ENCODE measurements at places on chromosomes 7 and 10.

DNA sequence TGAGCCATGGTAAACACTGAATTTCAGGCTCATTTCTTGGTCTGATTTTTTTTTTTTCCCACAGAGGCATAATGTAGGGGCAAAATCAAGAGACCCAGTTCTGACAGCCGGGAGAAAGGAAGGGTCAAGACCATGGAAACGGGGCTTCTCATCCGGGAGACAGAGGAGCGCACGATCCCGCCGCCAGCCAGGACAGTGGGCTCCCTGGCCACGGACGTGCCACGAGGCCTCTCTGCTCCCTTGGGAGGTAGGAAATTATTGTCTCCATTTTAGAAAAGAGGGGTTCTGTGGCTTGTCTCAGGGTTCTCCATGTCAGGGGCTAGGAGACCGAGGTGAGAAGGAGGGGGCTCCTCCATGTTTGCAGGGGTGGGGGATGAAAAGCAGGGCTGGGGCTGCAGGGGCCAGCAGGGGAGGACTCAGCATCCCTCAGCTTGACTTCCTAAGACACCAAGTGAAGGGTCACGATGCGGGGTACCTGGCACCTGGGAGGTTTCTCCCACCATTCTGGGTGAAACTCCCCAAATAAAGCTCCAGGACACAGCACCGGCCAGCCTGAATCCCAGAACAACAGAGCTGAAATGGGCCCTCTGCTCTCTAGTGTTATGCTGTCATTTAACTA, 37.6 kb downstream of the PPIF start:
- no peak for DNase-seq

- no peak for DNase-seq
Observed at GRCh38 chr10:109159351-109159750, 764.0 kb downstream of the XPNPEP1 start.

DNA sequence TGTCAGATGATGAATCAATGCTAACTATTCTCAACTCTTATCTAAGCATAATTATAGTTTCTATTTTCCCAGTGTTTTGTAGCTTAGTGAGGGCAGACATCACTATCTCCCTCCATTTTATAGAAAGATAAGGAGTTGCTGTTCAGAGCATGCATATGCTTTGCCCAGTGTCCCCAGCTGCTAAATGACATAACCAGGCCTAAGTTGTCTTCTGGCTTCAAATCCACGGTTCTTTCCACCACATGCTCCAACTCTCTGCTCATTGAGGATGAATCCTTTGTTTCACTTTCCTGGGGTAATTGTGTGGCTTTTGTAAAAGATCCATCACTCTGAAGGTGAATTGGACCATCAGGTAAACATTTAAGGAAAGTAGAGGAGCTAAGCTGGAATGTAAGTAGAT, 134.0 kb downstream of the SNX10 start:
- DNase-seq: no peak

GRCh38 chr7:16123117-16123770, 298.1 kb downstream of the CRPPA start:
- DNase-seq: no peak
